ENCODE measurements at places on chromosomes 5 and 9. TPM values are rescaled to one million over a fixed set of nuclear protein-coding genes. Genes with fewer than 3 reads are reported as not detected.

Gene ZNF608
- total RNA-seq = 0.33 TPM

Gene ADAMTS12
- 8.6 TPM for total RNA-seq

Gene STC2
- total RNA-seq = 53.7 TPM

Gene SH3GL2
- 0.09 TPM for total RNA-seq

Gene PLPP7
- total RNA-seq = 0.05 TPM

Gene SPATA31C1
- not detected for total RNA-seq

Gene EMB
- total RNA-seq = 5.4 TPM

Gene GARIN3
- total RNA-seq = not detected

Gene NEUROG1
- total RNA-seq = not detected
